ENCODE measurements at places on chromosomes 11 and 22.

- no peak for DNase-seq
These were observed 3.4 kb upstream of the RASD2 start for GRCh38 chr22:35537232-35537631.

DNA sequence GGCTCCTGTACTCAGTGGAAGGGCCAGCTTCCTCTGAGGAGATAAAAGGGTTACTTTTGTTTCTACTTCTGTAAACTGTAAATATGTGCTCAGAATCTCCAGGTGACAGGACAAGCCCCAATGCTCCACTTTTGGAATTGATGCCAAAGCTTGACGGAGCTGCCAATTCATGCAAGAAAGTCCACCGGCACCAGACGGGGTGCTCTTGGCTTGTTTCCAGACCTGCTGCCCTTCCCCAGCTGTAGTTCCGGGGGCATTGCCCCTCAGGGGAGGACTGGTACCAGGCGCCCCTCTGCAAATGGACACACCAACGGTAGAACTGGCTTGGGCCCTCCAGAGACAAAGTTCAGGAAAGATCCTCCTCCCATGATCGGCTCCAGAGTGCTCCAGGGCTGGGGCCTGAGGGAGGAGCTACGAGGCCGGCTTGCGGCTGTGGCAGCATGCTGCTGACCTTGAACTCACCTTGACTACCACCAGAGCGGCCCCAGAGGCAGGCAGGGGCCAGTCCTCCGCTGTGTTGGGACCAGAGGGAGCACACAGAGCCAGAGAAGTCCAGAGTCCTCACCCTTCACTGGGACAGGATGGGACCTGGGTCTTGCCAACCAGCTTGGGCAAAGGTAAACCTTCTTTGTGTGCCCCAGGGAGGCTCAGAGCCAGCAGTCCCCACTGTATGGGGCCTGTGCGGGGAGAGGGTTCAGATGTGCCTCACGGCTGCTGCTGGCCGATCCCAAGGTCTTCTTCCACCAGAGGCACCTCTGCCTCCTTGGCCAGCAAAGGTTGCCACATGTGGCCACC is 17.8 kb upstream of the OAF start:
- no peak for DNase-seq

- DNase-seq = no peak
These were observed 95.5 kb downstream of the PDHX start for GRCh38 chr11:35011944-35012343.

- DNase-seq = no peak
These were observed 8.9 kb downstream of the TTC17 start for GRCh38 chr11:43367382-43368178.

DNA sequence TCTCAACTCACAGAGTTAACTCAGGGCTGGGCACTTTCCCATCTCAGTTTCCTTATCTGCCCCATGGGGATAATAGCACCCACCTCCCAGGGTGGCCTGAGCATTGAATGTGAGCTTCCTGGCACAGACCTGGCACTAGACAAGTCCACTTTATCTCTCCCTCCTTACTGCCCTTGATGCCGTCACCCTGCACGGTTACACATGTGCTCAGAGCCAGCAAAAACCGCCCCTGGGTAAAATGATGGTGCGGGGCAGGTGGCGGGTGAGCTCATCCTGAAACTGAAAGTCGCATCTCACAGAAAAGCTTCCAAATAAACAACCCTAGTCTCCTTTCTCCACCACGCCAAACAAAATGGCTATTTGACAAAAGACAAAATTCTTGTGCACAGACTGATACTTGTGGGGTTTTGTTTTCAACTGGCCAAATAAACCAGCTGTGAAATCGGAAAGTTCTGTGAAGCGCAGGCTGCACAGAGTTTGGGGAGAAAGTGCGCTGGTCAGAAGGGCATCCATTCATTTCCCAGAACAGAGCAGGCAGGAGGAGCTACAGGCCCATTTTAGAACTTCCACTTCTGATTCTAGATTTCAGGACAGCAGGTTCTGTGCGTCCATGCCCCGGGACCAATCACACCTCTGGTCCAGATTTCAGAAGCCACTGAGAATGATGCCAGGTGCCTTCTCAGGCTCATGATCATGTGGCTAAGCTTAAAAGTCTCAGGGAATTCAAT is 138.1 kb downstream of the SHANK2 start:
- DNase-seq = no peak

GRCh38 chr11:40119661-40120060 is 1339.8 kb downstream of the LRRC4C start:
- no peak for DNase-seq

DNA sequence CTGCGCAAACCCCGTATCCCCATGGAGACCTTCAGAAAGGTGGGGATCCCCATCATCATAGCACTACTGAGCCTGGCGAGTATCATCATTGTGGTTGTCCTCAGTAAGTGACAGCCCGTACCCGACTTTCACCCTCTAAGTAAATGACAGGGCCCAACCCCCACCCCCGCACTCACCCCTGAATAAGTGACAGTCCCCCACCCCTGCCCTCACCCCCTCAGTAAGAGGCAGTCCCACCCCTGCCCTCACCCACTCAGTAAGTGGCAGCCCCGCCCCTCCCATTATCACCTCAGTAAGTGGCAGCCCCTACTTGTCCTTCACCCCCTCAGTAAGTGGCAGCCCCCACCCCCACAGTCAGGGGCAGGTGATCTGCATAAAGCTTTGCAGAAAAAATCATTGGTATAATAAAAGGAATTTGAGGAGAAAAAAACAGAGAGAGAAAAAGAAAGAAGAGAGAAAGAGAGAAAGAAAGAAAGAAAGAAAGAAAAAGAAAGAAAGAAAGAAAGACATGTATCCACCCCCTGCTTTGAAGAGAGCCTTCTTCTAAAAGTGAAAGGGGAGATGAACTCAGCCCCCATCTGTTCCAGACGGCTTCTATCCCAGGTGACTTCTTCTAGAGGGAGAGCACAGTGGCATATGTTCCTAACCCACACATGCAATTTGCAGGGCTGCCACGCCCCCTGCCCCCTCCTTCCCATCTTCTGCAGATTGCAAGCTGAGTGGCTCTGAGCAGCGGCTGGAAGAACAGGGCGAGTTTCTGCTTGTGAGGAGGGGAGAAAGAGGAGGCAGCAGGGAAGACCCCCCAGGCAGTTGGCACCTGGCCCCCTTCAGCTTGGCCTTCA is 12.5 kb upstream of the SMIM35 start:
- DNase-seq = no peak

- DNase-seq = no peak
These were observed 241.4 kb downstream of the TTC28 start for GRCh38 chr22:28438183-28438768.

DNA sequence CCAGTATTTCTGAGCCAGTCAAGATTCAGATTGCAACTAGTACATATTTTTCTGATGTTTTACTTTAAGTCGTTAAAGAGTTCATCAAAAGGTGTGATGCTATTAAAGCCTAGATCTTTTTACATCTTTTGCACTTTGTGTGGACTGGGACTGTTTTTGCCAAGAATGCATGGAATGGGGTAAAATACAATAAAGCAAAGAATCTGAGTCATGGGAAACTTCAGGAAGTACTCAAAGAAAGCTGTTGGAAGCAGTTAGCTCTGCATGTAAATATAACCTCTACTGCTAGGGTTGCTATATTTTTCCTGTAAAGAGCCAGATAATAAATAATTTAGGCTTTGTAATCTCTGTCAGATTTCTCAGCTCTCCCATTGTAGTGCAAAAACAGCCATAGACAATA is 20.9 kb downstream of the ATXN10 start:
- no peak for DNase-seq

DNA sequence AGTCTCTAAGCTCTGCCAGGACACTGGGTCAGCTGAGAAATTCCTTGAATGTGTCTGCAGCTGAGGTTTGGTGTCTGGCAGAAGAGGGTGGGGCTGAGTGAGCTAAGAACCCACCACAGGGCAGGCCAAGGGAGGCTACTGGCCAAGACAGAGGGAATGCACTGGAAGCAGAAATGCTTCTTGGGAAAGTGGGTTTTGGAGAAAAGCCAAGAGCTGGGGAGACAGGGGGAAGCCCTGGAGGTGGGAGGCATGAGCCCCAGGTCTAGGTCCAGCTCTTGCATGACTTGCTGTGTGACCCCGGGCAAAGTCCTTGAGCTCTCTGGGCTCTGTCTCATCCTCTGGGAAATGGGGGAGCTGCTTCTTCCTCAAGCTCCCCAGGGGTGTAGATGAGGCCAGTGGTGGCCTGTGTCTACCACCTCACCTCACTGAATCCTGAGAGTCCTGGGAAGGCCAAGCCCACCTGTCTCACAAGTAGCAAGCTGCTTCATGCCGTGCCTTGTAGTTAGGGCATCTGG is 2.3 kb downstream of the MMP11 start:
- peak; percentile 27 for DNase-seq

- no peak for DNase-seq
These were observed 225.6 kb upstream of the ZBED5 start for GRCh38 chr11:11083441-11083840.

DNA sequence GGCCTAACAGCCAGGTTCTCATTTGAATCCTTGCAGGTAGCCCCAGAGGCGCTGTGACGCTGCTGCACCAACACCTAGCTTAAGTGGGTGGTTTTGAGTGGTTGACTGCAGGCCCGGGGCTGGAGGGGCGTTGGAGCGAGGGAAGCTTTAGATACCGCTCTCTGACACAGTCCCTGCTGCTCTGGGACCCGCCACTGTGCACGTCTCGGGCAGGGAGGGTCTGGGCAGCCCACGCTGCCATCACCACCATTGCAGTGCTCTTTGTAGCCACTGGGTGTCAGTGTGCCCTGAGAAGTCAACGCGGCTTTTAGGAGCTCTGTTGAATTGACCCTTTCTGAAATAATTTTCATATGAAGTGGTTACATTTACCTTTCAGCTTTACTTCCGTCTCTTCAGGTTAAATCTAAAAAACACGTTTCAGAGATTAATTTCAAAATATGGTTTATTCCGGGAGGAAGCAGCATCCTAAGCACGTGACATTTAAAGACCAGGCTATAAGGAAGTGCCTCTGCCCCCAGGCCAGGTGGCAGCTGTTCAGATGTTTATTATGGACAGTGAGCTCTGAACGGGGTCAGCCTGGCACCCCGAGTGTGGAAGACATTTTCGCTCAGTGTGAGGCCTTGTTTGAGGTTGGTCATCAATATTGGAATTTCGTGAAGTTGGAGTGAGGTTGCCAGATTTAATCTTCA is 30.9 kb upstream of the PARVB start:
- peak; percentile 26 for DNase-seq

- DNase-seq = no peak
These were observed 53.1 kb downstream of the SWAP70 start for GRCh38 chr11:9717040-9717357.

GRCh38 chr11:429391-429790 is 12.4 kb downstream of the ANO9 start:
- no peak for DNase-seq

DNA sequence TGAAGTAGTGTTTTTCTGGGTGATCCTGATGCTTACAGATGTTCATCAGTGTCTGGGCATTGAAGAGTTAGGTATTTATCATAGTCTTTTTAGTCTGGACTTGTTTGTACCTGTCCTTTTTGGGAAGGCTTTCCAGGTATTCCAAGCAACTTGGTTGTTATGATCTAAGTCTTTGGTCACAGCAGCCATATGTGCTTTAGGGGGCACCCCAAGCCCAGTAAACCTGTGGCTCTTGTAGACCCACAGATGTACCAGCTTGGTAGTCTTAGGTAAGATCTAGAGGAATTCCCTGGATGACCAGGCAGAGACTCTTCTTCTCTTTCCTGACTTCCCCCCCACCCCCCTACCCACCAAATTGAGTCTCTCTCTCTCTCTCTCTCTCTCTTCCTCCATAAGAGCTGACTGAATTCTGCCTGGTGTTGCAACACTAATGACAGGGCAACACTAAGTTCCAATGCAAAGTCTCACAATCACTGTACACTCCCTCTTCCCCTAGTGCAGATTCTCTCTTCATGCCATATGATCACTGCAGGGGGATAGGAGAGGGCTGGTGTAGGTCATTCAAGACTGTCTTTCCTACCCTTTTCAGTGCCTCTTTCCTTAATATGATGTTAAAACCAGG is 24.5 kb upstream of the MMP8 start:
- no peak for DNase-seq

DNA sequence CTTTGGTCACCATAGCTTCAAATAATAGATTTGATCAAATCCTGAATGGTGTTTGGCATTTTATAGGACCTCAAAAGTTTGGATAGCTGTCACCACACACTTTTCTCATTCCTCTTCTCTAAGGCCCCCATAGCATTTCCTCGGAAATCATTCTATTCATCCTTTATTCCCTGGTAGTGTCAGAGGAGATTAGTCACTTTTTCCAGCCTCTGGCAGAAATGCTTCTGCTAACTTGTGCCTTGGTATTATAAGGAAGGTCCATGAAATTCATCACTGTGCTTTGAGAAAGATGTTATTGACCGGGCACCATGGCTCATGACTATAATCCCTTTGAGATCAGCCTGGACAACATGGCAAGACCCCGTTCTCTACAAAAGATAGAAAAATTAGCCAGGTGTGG is 19.7 kb upstream of the NUP160 start:
- DNase-seq = no peak

GRCh38 chr11:11973866-11974265 is 34.6 kb downstream of the DKK3 start:
- DNase-seq = no peak

DNA sequence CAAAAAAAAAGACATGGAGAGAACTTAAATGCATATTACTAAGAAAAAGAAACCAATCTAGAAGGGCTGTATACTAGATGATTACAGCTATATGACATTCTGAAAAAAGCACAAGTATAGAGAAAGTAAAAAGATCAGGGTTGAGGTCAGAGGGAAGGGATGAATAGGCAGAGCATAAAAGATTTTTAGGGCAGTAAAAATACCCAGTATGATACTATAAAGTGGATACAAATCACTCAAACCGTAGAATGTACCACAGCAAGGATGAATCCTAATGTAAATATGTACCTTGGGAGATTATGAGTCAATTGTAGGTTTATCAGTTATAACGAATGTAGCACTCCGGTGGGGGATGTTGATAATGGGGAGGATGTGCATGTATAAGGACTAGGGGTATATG is 29.4 kb upstream of the SMCO4 start:
- no peak for DNase-seq

DNA sequence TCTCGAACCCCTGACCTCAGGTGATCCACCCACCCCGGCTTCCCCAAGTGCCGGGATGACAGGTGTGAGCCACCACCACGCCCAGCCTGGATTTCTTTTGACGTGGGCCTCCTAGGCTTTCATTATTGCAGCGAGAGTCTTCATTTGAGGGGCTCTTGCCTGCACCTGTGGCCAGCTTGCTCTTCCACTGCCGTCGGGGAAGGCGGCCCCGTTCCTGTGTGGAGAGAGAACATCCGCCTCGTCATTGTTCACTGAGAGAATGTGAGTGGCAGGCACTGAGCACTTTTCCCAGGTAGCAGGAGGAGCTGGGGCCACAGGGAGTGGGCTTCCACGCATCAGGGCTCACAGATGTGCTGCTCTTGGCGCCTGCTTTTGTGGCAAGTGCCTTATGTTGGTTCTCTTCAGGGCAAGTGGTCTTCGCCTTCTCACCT is 365.0 kb downstream of the TBC1D22A start:
- no peak for DNase-seq

- no peak for DNase-seq
These were observed 407.6 kb upstream of the CADM1 start for GRCh38 chr11:115911613-115912346.

DNA sequence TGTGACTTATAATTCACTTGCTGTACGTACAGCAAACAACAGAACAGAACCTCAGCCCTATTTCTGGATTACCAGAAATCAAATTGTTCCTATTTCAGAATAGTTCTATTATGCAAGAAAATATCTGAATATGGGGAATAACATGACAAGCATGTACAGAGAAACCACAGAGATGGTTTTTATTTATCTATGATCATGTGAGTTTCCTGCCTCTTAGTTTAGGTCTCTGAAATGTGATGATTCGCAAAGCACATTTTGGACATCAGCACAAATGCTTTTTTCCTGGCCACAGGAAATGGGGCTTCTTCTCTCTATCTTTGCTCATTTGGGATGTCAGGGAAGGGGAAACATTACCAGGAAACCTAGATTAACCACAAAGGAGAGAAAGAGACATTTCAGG is 266.7 kb upstream of the CTSC start:
- no peak for DNase-seq

Measured in brain microvascular endothelial cell (primary cell).